ENCODE measurements at places on chromosomes 7 and 10.

DNA sequence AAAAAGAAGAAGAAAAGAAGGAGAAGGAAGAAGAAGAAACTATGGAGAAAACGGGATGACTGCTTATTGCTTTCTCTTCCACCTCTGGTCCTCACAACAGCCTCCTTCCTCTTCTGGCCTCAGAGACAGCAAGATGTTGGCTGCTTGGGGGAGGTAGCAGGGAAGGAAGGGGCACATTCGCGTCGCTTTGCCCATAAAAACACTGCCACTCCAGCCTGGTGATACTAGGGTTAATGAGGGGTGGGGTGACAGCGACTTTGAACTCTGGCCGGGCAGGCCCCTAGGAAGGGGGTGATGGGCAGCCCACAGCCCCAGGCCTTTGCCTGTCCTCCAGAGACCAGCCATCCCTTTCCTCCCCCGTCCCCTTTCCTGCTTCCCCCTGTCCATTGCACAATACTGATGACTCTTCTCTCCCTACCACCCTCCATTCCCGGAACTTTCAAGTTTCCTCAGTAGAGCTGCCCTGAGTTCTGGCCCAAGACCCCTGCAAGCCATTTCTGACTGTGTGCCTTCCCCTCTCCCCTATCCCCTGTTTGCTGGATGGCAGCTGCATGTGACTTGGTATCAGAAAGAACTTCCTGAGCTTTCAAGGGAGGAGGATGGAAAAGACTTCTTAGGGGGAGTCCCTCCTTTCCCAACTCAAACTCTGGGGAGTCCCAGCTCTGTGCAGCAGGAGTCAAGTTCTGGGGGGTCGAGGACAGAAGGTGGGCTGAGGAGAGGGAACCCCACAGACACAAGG lies 2.2 kb upstream of the CUEDC2 start:
- no peak for DNase-seq

- no peak for DNase-seq
These were observed 633.8 kb upstream of the IGFBP3 start for GRCh38 chr7:46554688-46555422.

DNA sequence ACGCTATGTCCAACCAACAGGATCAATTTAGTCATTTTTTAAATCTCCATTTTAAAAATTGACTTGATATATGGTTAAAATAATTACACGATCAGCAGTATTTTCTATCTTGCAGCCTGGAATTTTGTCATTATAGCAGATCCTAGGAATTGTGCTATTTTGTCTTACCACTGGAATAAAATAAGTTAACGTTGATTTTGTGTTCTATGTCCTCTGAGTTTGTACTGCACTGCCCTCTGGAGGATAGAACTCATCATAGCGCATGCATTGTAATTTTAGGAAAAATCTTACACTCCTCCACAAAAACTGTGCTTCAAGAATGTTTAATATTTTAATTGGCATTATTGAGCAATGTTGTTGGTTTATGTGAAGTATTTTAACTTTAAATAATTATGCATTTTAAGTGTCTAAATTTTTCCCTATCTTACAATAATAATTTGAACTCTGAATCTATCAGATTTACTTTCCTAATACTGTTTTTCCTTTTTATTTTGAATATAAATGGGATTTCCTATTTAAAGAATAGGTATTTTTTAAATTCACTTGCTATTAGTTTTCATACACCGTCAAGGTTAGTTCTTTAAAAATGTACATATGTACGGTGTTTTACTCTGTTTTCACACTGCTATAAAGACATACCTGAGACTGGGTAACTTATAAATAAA lies 220.1 kb downstream of the PPP1R3A start:
- no peak for DNase-seq

DNA sequence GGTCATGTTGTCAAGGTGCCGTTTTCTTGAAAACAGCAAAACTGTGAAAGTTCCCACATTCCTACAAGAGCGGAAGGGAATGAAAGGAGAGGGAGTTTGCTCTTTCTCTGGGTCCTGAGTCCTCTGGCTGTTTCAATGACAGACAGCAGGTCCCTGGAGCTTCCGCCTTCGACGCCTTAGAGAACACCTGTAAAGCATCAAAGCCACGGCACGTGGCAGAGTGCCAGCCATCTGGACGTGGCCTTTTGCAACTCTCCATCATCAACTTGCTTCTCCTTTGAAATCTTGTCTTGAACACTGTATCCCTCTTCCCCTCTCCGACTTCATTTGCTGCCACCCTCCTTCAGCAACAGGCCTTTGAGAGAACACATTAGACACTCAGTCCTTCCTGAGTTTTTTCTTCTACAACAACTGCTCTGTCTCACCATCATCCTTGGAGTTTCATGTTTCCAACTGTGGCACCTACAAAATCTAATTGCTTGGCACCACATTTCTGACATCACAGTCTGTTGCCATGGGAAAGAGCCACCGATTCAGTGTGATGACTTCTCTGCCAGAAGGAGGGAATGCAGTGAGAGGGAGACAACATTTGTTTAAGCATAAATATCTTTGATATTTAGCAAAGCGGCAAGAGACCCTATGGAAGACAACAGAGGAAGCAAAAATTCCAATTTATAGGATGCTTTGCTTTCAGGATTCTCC lies 204.9 kb upstream of the PTER start:
- DNase-seq, result no peak

DNA sequence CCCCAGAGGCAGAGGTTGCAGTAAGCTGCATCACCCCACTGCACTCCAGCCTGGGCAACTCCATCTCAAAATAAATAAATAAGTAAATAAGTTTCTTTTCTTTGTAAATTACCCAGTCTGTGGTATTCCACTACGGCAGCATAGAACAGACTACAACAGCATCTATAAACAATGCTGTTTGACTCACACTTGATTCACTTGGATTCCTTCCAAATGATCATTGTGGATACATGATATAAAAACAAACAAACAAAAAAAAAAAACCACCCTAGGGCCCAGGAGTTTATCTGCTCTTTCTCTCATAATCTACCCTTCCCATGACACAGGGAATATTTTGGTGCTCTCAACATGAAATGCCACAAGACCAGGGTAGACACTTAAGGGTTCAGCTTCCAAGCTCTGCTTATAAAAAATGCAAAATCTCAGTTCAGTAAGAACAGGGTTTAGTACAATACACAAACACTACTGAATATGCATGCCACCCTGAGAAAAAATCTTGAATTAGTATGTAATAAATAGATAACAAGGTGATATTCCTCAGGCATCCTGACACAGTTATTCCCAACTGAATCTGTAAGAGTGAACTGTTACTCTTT lies 200.9 kb downstream of the FAM107B start:
- no peak for DNase-seq

DNA sequence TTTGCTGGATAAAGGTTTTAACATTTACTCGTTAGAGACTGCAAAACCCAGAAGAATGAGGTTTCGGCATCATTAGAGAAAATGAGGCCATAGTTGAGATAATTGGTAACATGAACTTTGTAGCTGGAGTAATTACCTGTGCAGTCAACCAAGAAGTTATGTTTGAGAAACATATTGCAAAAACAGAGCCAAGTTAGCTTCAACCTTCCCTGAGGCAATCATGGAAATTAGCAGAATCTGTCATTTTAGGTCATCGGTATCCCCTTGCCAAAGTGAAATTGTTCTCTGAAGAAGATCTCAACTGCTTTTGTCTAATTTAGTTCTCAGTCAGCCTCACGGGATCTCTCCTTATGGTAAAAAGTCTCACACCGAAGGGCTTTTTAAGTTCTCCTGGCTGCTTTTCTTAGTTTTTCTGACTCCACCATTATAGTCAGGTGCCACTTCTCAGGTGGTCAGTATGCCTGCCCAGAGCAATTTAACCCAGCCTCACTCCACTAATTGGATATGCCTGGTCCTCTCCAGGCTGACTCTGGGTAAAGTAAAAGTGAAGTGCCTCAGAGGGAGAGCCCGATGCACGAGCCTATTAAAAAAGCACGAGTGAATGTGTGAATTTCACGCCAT lies 52.5 kb downstream of the NRCAM start:
- DNase-seq, result no peak

GRCh38 chr10:101476383-101476782 lies 111.7 kb downstream of the POLL start:
- no peak for DNase-seq

DNA sequence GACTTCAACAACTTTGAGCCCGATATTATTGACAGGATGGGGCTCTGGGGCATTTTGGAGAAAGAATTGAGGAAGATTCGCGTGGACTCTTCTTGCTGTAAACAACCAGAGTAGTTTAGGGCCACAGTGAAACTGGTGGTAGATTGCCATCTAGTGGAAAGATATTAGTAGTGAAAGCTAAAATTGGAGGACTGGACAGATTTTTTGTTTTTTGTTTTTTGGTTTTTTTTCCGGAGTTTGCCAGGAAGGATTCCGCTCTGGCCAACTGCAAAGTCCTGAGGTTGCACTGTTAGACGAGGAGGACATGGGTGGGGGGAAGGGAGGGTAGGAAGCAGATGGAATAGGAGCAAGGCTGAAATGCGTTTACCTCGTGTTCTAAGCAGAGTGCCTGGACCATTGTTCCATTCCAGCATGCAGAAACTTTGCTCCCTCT lies 11.7 kb downstream of the NOBOX start:
- no peak for DNase-seq

DNA sequence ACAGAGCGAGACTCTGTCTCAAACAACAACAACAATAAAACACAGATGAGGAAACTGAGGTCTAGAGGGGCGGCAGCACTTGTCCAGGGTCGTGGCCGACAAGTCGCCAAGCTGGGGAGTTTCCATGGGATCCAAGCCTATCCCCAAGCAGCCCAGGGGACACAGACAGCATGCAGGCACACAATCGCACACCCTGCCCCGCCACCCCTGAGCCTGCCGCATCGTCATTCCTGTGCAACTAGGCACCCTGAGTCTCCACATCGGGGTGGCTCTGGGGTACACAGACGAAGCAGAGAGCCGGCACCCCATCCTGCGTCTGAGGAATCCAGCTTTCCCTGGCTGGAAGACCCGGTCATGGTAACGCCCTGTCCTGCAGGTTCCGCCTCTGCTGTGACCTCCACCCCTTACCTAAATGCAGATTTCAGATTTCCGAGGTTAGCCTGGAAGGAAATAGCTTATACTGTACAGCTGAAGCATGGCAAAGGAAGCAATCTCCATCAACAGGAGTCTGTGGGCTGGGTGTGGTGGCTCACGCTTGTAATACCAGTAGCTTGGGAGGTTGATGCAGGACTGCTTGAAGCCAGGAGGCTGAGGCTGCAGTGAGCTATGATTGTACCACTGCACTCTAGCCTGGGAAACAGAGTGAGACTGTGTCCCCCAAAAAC lies 136.1 kb upstream of the TNRC18 start:
- no peak for DNase-seq

GRCh38 chr7:116886543-116887156 lies 24.3 kb downstream of the CAPZA2 start:
- no peak for DNase-seq

GRCh38 chr7:66952343-66953043 lies 31.5 kb downstream of the TMEM248 start:
- DNase-seq, result no peak

DNA sequence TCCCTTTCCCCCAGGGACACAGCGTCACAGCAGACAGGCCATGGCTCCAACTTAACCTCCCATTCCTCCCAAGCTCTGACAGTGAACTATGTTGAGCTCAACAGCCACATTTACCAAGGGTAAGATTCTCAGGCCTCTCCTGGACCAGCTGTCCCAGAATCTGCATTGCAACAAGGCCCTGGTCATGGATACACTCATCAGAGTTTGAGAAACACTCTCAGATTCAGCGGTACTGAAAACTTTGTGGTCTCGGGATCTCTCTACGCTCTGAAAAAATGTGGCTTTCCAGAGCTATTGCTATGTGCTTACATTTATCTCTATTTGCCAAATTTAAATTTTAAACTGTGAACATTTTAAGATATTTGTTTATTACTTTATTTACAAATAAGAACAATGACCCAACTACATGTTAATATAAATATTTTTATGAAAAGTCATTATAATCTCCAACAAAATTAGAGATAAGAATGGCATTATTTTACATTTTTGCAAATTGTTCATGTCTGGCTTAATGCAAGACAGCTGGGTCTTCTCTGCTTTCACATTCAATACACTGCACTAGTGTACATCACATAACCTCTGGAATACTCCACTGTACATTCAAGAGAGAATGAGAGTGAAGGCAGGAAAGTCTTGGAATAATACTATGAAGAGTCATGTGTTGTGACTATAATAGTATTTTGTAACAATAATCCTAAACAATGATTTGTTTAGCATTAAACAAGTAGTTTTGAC lies 190.9 kb upstream of the PITRM1 start:
- no peak for DNase-seq

GRCh38 chr10:22536620-22537019 lies 177.8 kb downstream of the PIP4K2A start:
- DNase-seq, result no peak

- DNase-seq, result no peak
These were observed 45.4 kb downstream of the CHST3 start for GRCh38 chr10:72009425-72010081.

GRCh38 chr7:6432781-6433180 lies 15.0 kb downstream of the DAGLB start:
- no peak for DNase-seq

GRCh38 chr10:62022830-62023229 lies 121.3 kb downstream of the ARID5B start:
- no peak for DNase-seq

DNA sequence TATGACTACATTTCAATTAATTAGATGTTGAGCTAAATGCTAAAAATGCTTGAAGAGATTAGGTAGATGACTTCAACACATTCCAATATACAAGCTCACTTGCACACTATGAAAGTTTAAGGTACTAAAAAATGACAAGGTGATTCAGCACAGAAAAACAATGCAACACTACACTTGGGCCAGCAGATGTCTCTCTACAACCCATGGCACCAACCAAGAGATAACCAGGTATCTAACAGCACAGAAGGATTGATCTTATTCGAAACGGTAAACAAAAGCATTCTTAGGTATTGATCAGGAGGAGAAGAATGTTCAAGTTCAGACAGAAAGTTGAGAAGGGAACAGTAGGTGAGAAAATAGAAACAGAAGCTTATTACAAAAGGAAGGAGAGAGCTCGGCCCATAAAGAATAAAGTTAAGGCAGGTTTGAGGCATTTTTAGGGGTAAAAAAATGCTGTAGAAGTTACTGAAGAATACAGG lies 248.2 kb upstream of the KLF14 start:
- no peak for DNase-seq

- no peak for DNase-seq
These were observed 74.9 kb downstream of the SH3PXD2A start for GRCh38 chr10:103780242-103781149.

DNA sequence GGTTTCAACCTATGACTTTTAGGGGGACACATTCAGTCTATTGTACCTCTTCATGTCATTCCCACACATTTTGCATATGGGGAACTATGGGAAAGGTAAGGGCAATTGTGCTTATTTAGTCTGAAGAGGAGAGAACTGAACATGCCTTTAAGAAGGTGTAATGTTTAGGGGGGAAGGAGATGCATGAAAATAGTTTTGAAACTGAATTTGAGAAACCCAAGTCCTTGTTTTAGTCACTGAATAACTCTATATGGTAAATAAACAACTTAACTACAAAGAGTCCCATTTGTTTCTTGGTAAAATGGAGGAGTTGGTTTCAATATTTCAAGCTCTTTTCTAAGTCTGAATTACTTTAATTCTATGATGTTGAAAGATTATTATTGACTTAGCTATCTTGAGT lies 166.1 kb downstream of the DNAJB9 start:
- no peak for DNase-seq

All from activated T-cell treated with anti-CD3 and anti-CD28 coated beads, Interleukin-2, amount 50 U/mL, for 1 hour (primary cell).